ENCODE measurements at places on chromosomes 2 and 18.

- no peak for DNase-seq
These were observed 25.9 kb upstream of the DNER start for GRCh38 chr2:229740279-229740678.

DNA sequence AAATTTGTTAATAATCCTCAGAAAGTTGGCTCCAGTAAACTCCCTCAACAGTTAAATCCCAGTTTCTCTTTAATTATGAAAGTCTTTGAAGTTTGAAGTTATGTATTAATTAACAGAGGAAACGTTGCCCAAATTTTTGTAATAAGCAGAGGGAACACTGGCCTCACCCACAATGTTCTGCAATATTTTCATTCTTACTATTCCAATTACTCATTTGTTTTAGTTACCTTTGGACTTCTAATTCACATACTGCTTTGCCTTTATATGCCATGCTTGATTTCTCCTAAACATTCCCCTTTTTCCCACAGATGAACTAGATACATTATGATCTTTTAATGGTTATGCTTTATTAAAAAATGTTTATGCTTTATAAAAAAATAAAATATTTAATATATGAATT lies 61.3 kb downstream of the RELCH start:
- DNase-seq, result no peak

GRCh38 chr2:146246736-146247523 lies 1597.9 kb upstream of the ACVR2A start:
- DNase-seq, result no peak

DNA sequence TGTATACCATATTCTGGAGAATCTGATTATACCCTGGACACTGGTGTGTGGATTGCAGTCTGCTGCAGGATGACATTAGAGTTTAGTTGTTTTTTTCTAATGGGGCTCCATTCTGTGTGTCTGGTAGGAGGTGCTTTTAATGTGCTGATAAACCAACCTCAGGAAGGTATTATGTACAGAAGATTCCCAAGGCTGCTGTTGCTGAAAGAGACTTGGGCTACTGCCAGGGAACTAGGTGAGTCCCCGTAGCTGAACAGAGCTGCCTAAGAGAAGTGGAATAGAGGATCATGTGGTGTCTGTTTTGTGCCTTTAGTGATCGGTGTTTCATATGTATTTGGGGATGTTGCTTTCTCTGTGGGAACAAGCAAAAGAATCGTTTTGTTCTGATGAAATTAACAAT lies 16.5 kb downstream of the SPATA3 start:
- DNase-seq, result no peak

DNA sequence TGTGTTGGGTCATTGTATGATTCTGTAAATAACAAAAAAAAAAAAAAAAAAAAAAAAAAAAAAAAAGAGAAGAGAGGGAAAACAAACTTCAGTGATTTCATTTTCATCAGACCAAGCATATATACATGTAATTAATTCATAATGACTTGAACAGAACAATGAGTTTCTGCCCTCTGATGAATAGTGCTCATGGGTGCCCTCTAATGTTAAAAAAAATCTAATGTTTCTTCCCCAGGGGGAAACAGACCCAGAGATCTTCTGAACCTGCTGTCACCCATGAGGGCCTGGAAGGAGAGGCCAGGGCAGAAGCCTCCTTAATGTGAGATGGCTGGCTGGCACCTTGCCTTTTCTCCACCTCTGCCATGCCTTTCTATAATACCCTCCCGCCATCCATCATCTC lies 289.2 kb downstream of the ZNF521 start:
- DNase-seq, result peak; percentile 18

DNA sequence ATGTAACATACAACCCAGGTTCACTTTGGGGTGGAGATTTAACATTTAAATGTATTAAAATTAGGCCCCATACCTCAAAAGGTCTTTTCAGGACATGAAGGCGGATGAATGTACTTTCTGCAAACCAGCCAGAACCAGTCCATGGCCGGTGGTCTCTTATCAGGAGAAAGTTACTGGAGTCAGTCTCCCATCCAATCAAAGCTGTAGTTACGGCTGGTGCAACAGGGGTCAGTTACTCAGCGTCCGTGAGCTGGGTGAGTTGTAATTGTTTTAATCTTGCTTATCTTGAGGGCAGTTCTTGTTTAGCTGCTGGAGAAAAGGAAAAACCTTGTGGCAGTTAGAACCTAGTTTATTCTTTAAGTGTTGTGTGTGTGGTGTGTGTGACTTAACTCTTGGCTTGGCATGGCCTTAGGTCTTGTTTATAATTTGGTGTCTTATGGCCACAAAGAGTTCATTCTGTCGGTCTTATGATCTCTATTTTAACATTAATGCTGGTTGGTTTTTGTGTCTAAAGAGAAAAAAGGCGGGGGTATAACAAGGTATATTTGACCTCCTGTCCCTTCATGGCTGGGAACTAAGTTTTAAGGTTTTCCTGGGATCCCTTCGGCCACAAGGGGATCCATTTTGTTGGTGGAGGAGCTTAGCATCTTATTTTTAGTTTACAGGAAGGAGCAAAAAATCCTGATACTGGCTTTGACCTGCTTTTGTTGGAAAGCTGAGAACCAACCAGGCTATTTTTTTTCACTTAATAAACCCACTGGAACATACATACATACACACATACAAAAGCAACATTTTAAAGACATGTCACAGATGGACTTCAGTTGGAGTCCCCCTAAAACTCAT lies 143.5 kb upstream of the NCK2 start:
- no peak for DNase-seq

- no peak for DNase-seq
These were observed 7.7 kb upstream of the SLC35F6 start for GRCh38 chr2:26756337-26756736.

GRCh38 chr18:45378933-45379332 lies 236.3 kb upstream of the SLC14A2 start:
- no peak for DNase-seq

- peak; percentile 87 for DNase-seq
These were observed 37.8 kb downstream of the PCBP1 start for GRCh38 chr2:70124983-70125480.

DNA sequence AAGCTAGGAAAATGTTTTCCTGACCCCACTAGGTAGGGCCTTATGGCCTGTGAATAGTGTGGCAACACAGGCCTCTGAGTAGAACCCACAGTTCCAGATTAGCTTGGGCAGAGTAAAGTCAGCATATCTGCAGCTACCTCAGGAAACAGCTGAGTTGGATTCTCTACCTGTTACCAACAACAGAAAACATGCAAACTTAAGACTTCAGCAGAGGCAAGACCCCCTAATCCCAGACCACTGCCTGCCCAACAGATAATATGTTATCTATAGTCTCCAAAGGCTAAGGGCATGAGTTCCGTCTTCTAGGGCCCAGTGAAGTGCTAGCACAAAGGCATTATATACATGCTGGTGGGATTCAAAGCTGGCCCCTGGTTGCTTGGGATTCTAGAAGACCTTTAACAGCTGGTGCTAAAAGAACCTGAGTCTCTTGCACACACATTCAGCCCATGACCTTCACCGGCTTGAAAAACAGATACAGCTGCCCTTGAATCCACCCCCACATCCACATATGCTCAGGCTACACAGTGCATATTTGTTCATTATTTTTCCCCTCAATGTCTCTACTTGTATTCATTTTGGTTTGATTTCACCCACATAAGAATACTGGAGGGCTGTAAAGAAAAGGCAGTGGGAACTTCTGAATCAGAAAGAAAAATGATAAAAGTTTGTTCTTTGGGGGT lies 13.5 kb upstream of the UBXN4 start:
- DNase-seq, result no peak

DNA sequence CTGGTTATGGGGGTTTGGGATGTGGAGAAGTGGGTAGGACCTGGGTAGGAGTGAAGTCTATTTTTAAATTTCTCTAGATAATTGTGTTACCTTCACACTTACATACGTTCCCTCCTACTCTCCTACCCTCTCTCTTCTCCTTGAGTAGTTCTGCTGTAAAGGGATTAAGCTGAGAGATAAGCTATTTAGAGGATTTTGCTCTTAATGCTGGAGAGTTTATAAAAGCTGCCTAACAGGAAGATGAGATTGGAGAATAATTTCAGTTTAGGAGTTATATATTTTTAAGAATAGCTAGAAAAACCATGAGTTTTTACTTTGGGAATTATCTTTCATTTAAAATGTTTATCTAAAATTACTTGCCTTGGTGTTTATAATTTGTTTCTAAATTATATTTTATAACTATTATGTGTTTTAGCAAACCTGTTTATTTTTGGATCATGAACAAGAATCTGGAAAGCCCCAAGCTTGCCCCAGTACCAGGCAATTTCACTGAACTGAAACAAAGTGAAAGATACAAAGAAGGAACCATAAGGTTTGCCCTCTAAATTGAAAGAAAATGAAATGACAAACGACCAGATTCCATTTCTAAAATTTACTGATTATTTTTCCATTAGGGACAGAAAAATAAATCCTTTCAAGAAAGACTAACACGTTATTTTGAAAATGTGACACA lies 101.5 kb downstream of the ZNF532 start:
- DNase-seq, result no peak

- DNase-seq, result no peak
These were observed 174.5 kb upstream of the MGAT5 start for GRCh38 chr2:134079373-134079772.

DNA sequence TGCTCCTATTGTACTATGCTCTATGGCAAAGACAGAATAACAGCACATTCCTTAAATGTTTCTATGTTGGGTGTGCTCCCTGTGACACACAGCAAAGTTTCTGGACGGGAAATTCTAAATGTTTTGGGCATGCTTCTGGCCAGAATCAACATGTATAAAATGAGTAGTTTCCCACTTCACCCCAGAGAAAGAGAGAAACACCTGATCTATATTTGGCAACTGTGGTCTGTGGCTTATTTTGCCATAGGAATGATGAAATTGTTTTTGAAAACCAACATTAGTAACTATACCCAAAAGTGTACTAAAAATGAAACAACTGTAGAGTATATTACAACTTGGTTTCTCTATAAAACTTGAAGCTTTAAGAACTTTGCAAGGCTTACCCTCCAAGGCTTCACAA lies 89.1 kb downstream of the RAD51AP2 start:
- DNase-seq, result no peak

DNA sequence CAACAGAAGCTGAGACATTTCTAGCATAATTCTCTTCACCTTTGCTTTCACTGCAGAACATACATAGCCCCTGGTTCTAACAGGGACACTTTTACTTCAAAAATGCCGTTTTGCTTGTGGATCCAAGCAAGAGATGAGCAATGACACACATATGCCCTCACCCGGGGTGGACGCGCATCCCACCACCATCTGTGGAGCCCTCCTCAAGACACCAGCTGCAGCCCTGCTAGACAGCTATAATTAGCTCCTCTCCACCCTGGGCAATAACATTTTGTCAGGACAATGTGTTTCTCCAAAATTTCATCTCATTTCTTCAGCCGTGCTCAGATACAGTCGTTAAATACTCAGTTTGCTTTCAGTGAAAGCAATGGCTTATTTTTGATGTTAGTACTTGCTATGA lies 368.7 kb upstream of the RAB6C start:
- DNase-seq, result no peak

DNA sequence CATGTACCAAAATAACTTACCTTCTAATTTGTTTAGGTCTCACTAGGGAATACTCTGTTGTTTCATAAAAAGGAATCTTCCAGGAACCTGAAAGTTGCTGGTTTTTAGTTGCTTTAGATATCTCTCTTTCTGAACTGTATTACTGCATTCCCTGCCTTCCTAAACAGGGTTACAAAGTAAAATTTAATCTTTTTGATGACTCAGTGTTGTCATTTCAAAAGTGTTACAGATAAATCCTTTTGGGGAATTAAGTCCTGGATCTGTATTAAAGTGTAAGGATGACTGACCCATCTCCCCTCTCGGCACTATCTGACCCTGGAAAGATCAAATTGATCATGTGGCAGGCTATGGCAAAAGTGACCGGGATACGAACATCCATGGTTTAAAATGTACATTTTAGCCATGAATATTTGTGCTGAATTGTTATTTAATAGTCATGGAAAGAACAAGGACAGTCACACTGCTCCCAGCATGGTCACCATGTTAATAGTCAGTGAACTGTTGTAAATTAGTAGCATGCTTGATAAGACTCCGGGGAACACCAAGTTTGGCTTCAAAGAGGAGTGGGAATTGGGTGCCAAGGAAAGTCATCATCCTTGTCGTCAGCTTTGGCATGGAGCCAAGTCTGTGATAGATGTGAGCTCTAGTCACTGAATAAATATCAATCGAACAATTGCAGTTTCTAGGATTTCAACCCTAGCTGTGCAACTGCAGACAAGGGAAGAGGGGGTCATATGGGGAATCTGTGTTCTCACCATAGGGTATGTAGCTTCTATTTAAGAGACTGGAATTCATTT lies 4.2 kb downstream of the PLEKHA3 start:
- no peak for DNase-seq

DNA sequence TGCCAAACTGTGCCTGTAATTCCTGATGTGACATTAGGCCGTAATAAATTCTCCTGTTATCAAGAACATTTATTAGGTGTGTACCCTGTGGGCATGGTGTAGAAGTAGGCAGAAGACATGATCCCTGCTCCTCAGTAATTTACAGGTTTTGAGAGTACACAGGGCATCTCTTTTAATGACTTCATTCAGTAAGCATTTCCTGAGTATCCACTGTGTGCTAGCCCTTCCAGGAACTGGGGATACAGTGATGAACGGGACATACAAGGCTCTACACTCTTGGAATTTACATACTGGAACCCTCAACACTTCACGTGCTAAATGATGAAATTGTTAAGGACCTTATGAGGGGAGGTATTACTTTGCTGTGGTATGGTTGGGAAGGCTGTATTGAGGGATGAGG lies 30.2 kb downstream of the DIS3L2 start:
- no peak for DNase-seq

DNA sequence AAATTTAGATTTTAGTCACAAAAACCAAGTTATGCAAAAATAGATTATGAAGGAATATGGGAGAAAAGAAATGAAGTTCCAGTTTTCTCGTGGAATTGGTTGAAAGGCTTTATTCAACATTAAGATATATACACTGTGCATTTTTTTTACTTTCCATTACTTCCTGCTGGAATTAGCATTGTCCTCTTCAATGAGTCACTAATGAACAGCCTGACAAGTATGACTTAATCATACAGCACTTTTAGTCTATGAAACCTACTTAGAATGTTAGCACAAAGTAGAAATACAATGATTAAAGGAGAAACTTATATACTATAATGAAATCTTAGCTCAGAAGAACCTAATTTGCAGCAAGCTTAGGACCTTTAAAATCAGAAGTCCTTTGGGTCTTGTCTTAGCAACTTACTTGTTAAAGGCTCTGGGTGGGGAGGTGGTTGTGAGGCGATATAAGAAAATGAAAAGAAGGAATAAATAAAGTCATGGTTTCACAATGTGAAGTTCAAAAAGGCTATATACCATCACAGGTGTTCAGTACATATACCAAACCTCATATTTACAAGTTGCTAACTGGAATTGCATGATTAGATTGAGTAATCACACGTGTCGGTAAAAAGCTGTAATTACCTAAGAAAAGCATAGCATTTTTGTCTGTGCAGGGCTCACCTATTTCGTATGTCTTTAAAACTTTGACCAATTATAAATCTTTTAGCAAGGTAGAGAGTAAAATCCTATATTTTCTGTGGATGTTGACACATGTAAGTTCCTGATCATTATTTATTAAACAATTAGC lies 236.8 kb downstream of the CAMKMT start:
- DNase-seq, result no peak
